ENCODE measurements at places on chromosomes 11 and 22. TPM values are rescaled to one million over a fixed set of nuclear protein-coding genes. Genes with fewer than 3 reads are reported as not detected.
A peak's percentile ranks its signal among the peaks of the same experiment; 100 is the strongest.

GRCh38 chr11:64379160-64379559, 20.2 kb downstream of the RPS6KA4 start:
- DNase-seq: no peak

DNA sequence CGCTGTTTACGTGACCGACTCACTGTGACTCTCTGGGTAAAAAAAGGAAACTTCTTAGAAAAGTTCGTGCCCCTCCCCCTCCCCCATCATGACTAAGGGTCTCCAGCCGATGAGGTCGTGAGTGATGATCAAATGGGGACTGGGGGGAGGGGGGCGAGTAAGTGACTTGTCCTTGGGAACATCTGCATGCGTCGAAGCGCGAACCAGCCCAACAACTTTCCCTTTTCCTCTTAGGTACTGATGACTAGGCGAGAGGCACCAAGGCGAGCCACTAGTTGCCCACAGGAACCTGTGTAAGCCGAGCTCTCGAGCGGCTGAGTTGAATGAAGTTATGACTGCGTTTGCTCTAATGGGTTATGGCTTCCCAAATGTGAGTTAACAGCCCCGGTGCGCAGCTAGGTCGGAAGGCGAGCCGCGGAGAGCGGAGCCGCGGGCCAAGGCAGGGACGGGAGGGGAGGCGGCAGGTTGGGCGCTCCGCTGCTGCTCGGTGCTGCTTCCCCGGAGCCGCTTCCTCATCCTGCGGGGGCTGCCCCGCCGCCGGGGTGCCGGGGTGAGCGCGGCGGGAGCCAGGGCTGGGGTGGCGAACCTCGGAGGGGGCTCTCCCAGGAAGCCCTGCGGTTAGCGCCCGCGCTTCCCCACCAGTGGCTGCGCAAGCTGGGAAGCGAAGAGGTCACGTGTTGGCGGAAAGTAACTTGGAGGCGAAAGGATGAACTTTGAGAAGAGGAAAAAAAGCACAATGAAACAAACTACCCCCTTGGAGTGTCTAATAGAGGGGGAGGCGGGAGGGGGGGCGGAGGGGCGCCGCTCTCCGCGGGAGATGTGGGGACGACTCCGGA, 22.1 kb upstream of the BDNF start:
- no peak for DNase-seq

DNA sequence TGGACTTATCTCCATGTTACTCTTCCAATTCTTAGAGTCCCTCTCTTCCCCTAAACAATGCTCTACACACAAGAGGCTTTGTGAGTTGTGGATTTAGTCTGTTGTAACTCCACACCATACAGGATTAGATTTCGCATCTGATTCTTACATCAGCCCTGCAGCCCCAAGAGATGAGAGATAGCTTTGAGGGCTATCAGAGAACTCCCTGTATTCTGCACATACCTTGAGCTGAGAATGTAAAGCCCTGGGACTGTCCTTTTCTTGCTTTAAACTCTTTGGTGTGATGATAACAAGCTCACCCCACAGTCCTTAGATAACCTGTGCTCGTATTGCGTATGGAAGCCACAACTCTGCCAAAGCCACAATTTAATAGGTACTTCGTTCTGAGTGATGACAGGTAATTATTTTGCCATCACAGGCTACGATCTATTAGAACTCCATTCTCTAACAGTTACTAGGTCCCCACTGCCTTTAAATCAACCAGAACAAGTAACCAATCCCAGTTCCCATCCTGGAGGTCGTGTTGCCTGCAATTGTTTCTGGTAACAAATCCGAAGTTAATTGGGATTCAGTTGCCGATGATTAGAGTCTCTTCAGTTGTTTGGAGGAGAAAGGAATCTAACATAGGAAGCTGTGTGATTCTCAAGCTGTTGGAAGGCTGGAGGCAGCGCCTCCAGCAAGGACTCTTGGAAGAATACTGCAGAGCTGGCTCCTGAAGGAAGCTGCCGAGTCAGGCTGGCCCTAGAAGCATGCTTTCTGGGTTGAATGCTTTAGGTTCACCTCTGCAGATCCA, 1.3 kb upstream of the PARVG start:
- DNase-seq: no peak

GRCh38 chr11:132744771-132745170, 787.5 kb downstream of the OPCML start:
- no peak for DNase-seq

- DNase-seq: no peak
Measured at GRCh38 chr11:116928845-116929244, 91.4 kb upstream of the APOA1 start.

GRCh38 chr11:26439854-26440253, 107.9 kb downstream of the ANO3 start:
- DNase-seq: no peak

- DNase-seq: no peak
Measured at GRCh38 chr11:45155627-45156180, 9.3 kb downstream of the PRDM11 start.

Gene RPS6KB2
- total RNA-seq: 68.5 TPM

DNA sequence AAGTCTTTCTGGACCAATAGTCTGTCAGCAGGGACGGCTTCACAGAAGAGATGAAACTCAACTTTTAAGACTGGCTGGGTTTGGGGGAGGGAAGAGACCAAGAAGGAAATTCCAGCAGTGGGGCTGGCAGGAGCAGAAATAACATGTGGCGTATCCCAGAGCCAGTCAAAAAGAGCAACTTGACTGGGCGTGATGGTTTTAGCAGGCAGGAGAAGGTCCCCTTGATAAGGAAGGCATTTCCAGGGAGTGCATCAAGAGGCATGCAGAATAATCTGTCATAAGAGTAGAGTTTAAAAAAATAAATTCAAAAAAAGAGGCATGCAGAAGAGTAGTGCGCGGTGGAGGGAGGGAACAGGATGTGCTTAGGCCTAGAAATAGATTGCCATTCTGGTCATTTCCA, 52.5 kb downstream of the C22orf31 start:
- no peak for DNase-seq

Gene CRYBB1
- total RNA-seq: not detected

Gene DEPDC7
- 7.5 TPM for total RNA-seq

Gene OR5AL1
- not detected for total RNA-seq

DNA sequence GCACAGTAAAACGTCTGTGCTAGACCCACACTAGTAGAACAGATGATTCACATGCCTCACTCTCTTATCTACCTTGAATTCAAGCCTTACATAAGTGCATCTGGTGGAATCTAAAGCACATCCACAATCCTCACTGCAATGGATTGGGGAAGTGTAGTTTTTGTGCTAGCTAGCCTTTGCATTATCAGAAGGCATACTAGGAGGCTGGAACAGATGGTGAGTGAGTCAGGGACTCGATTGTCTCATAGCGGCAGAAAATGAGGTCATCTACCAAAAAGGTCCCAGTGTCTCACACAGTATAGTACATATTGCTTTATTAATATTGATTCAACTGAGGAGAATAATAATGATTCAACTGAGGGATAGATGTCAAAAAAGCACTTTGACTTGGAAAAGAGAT, 9.3 kb downstream of the MSANTD4 start:
- no peak for DNase-seq

GRCh38 chr11:65251476-65251875, 10.3 kb upstream of the POLA2 start:
- no peak for DNase-seq

DNA sequence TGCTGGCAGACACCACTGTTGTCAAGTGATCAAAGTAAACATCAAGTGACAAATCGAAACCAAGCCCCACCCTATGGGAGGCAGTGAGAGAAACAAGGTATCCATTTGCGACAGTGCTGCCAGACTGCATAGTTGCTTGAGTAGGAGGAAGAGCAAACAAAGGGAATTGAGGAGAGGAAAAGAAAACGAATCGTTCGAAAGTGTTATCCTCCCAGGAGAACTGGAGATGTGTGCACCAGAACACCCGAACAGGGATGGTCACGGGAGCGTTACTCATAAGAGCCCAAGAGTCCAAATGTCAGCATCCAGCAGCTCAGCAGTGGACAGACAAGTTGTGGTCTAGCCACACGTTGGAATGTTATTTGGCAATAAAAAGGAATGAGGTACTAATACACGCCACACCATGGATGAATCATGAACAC, 58.4 kb upstream of the NUP50 start:
- DNase-seq: peak; percentile 55

GRCh38 chr11:73225851-73226250, 7.8 kb downstream of the P2RY2 start:
- DNase-seq: no peak

Gene LARGE2
- 1.4 TPM for total RNA-seq
